Retinal pigment epithelial cell (primary cell): ENCODE measurements at places on chromosomes 7 and 10.

DNA sequence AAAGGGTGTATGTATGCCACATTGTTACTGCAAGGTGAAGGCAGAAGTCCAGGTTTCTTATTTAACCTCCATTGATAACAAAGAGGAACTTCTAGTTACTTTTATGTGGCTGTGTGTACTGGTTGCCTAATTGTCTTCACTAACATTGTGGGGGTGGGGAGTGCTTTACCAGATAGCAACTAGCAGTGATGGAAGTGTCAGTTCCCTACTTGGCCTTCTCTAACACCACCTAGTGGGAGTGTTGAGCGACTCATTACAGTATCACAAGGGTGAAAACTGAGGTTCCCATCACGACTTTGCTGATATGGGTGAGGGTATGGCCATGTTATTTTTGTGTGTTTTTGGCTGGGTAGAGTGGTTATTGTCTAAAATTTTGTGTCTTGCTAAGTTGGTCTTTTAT lies 274.4 kb downstream of the THSD7A start:
- no peak for DNase-seq

DNA sequence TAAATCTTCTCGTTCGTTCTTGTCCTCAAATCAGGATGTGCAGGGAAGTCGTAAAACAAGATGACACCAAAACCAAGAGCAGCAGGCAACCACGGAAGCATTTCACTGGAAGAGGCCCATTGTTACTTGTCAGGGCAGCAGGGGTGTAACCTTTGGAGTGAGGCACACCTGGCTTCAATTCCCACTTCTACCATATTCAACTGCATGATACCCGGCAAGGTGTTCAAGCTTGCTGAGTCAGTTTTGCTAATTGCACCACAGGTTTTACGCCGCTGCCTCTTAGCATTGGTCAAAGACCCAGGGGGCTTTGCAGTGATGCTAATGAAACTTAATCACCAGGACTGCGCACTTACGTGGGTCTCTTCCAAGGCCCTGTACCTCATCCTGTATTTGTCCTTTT lies 50.0 kb upstream of the PTER start:
- no peak for DNase-seq

DNA sequence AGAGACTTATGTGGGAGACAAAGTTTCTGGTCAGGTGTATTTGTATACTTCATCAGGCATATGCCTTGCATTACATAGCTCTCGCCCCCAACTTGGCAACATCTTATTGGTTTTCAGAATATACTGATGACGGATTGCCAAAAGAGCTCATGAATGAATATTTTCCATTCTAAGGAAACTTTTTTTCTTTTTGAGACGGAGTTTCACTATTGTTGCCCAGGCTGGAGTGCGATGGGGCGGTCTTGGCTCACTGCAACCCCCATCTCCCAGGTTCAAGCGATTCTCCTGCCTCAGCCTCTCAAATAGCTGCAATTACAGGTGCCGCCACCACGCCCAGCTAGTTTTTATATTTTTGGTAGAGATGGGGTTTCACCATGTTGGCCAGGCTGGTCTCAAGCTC lies 6.0 kb downstream of the CYCS start:
- no peak for DNase-seq

DNA sequence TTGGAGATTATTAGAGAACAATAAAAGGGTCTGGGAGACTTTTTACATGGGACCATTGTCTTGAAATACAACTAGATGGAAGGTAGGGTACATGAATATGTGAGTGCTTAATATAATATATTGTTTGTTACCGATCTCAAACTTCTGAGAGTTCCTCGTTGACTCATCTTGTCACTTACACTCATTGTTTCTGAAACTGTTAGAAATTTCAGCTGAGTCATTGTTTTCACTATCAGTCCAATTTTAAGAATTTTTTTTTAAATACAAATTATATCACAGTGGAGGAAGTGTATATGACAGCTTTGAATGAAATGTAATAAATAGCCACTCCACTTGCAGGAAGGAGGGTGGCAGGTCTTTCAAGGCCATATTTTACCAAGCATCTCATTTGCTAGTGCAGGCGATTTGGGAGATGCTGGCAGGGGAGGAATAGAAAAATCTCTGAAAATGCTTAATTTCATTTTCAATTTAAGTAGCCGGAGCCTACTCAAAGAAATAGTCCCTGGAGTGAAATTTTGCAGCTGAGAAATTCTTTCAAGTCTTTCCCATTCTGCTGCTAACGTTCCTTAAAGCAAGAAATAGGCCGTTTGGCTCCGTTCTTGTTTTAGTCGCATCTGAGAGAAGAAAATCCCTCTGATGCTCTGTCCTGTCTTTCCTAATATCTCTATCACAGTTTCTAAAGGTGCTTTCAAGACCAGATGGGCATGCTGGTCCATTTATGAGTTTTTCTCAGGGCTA lies 1404.2 kb upstream of the CELF2 start:
- no peak for DNase-seq

- no peak for DNase-seq
These were observed 122.9 kb upstream of the LYZL2 start for GRCh38 chr10:30752481-30752881.
